ENCODE measurements at places on chromosomes 11 and 22.

DNA sequence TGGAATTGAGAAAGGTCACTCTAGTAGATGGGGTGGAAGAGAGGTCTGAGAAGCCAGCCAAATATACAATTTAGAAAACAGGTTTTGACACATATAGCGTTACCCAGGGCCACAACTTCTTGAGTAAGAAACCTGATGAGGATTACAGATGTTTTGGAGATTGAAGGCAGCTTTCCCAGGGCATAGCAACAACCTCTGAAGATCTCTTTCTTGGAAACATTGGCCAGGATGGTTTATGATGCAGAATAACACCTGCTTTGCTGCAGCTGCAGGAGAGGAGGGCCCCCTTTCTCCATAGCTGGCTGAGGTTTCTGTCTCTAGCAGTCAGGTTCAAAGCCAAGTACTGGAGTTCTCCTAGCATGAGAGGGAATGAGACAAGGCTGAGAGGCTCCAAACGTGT, 75.1 kb upstream of the NUP50 start:
- no peaks in the 10 kb centered on the region for H3K27me3 ChIP-seq
- H3K4me1 ChIP-seq, result peaks cover 15% of the 10 kb centered on the region
- H3K4me3 ChIP-seq, result no peak overlapping the region
- DNase-seq, result no peak

GRCh38 chr11:134905517-134905916, 493.5 kb upstream of the B3GAT1 start:
- H3K36me3 ChIP-seq, result no peaks in the 10 kb centered on the region
- no peak for DNase-seq
- H3K27me3 ChIP-seq, result no peaks in the 10 kb centered on the region
- no peak overlapping the region for H3K4me3 ChIP-seq
- no peak overlapping the region for H3K27ac ChIP-seq

DNA sequence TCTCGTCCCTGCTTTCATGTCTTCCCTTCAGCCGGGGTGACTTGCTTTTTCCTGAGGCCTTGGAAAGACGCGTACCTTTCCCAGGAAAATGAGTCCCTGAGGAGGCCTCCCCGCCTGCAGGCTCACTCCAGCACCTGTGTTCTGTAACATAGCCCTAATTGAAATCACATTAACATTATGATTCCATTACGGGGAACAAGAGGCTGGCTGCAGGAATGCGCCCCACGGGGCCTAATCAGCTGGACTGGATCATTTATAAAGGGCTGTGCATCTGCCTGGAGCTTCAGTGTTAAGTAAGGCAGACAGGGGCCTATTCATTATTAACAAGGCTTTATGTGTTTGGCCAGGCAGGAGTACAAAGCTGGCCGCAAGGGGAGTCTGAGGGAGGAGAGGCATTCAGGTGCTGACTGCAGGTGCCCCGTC, 41.9 kb upstream of the TSPAN18 start:
- no peaks in the 10 kb centered on the region for H3K4me1 ChIP-seq
- no peaks in the 10 kb centered on the region for H3K27me3 ChIP-seq
- no peak overlapping the region for H3K4me3 ChIP-seq
- no peak for DNase-seq

DNA sequence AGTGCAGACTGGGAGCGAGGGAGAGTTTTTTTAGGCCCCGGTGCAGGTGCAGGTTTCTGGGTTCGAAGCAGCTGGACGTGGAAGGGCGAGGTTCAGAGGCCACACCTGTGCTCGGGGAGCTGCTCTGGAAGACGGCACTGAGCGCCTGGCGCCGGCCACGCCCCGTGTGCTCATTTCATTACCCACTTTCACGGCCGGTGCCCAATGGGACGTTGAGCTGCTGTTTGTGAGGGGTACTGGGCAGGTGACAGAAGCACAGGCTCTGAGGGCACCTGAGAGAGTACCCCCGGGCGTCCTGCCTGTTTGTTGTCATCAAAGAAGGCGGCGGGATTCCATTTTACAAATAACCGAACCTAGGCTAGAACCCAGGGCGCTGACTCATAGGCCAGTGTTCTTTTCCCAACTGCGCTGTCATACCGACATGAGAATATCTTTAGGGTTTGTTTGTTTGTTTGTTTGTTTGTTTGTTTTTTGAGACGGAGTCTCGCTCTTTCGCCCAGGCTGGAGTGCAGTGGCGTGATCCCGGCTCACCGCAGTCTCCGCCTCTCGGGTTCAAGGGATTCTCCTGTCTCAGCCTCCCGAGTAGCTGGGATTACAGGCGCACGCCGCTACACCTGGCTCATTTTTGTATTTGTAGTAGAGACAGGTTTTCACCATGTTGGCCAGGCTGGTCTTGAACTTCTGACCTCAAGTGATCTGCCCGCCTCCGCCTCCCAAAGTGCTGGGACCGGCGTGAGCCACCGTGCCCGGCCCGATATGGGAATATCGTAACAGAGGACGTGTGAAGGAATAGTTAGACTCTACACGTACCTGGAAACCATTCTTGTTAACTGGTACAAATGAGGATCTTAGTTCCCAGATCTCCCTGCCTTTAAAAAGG, 16.6 kb upstream of the SPTBN2 start:
- peaks cover 14% of the 10 kb centered on the region for H3K4me1 ChIP-seq
- DNase-seq, result peak; percentile 74
- H3K27ac ChIP-seq, result peak overlapping the region; percentile 69
- peak overlapping the region; percentile 84 for H3K4me3 ChIP-seq
- no peaks in the 10 kb centered on the region for H3K27me3 ChIP-seq

- no peak for DNase-seq
- no peaks in the 10 kb centered on the region for H3K36me3 ChIP-seq
- H3K4me3 ChIP-seq, result no peak overlapping the region
- H3K27me3 ChIP-seq, result no peaks in the 10 kb centered on the region
- peaks cover 7% of the 10 kb centered on the region for H3K4me1 ChIP-seq
- H3K27ac ChIP-seq, result no peak overlapping the region
Observed at GRCh38 chr11:57446055-57446454, 14.3 kb upstream of the RTN4RL2 start.

- no peaks in the 10 kb centered on the region for H3K4me1 ChIP-seq
- no peak for DNase-seq
- H3K27ac ChIP-seq, result no peak overlapping the region
- H3K4me3 ChIP-seq, result no peak overlapping the region
- H3K27me3 ChIP-seq, result no peaks in the 10 kb centered on the region
Observed at GRCh38 chr22:30408388-30409102, 11.7 kb downstream of the SEC14L2 start.

DNA sequence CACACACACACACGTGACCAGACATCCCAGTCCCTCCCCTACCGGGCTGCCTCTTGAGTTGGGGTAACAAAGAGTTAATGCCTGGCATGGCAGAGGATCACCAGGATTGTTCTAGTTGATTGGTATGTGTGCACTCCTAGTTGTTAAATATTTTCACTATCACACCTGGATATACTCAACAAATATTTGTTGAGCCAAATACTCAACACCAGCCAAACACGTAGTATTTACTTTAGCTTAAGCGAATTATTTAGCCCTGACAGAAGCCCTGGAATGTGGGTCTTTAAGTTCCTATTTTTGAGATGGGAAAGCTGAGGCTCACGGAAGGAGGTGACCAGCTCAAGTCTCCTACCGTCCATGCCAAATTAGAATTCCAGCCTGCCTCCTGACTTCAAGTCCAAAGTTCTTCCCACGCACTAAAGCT, 10.5 kb downstream of the CD3E start:
- peaks cover 80% of the 10 kb centered on the region for H3K4me1 ChIP-seq
- H3K27me3 ChIP-seq, result no peaks in the 10 kb centered on the region
- H3K36me3 ChIP-seq, result no peaks in the 10 kb centered on the region
- DNase-seq, result peak; percentile 93
- H3K4me3 ChIP-seq, result peak overlapping the region; percentile 26

GRCh38 chr22:29784451-29785361, 17.5 kb downstream of the UQCR10 start:
- H3K36me3 ChIP-seq, result no peaks in the 10 kb centered on the region
- H3K27me3 ChIP-seq, result no peaks in the 10 kb centered on the region
- H3K4me1 ChIP-seq, result peaks cover 28% of the 10 kb centered on the region
- no peak overlapping the region for H3K27ac ChIP-seq

DNA sequence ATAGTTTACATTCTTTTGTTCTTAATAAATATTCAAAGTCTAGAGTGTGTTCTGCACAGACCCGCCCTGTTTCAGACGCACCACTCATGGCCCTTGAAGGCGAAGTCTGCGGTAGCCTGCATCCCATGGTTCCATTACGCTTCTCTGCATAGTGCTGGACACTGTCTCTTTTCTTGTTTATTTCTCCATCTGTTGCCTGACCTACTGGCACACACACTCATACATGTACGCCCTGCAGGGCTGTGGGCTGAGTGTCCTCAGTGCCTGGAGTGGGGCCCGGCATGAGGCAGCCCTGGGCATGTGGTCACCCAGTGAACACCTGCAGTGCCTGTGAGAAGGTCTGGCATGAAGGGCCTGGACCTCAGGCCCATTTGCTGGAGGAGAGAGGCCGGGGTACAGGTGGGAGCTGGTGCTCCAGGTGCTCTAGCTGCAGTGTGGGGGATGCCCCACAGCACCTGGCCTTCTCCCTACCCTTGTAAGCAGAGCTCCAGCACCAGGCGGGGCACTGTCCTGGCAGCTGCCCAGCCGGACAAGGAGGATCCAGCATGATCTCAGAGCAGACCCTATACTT, 404.1 kb downstream of the TBC1D22A start:
- peak; percentile 12 for DNase-seq
- H3K27ac ChIP-seq, result no peak overlapping the region
- no peaks in the 10 kb centered on the region for H3K4me1 ChIP-seq

- no peaks in the 10 kb centered on the region for H3K36me3 ChIP-seq
- H3K27me3 ChIP-seq, result no peaks in the 10 kb centered on the region
- H3K4me1 ChIP-seq, result no peaks in the 10 kb centered on the region
Observed at GRCh38 chr11:132632641-132633124, 899.6 kb downstream of the OPCML start.

- H3K4me1 ChIP-seq, result no peaks in the 10 kb centered on the region
- peak; percentile 84 for DNase-seq
- H3K27ac ChIP-seq, result no peak overlapping the region
- H3K36me3 ChIP-seq, result no peaks in the 10 kb centered on the region
- 0 out of 2 replicates have a peak, but pooled peaks cover 2% of the 10 kb centered on the region for H3K27me3 ChIP-seq
Observed at GRCh38 chr11:125923012-125923579, 18.8 kb downstream of the DDX25 start.

DNA sequence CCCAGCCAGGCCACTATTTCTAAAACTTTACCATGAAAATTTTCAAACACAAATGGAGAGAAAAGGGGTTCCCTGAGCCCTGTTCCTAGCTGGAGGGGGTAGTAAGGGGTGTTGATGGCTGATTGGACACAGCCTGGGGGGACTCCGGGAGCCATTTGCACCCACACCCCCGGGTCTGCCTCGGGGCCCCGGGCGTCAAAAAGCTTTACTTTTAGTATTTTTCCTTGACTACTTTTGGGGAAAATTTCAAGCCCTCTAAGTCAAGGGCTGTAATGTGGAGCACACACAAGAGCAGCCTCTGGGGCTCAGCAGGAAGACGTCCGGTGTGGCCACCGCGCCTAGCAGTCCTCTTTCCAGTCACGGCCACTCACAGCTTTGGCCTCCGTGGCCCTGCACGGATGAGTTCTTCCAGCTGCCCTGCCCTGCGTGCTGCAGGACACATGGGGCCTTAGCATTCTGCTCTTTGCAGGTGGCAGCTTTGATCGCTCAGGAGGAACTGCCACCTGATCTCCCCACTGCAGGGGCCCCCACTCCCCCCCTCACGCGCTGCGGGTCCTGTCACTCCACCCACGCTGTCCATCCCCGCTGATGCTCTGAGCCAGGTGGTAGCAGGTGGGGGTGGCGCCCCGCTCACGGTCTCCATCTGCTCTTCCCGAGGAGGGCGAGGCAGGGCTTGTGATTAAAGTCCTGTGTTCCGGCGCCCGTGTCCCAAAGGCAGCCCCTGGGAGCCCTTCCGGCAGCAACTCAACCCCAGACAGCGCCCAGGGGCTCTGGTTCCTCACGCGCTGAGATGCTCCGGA, 14.4 kb downstream of the RNH1 start:
- no peaks in the 10 kb centered on the region for H3K27me3 ChIP-seq
- H3K36me3 ChIP-seq, result peaks cover 4% of the 10 kb centered on the region
- no peak overlapping the region for H3K4me3 ChIP-seq
- no peak for DNase-seq

- no peak overlapping the region for H3K27ac ChIP-seq
- no peaks in the 10 kb centered on the region for H3K4me1 ChIP-seq
- H3K36me3 ChIP-seq, result no peaks in the 10 kb centered on the region
- DNase-seq, result peak; percentile 55
- no peaks in the 10 kb centered on the region for H3K27me3 ChIP-seq
Observed at GRCh38 chr11:123419731-123420452, 10.2 kb upstream of the GRAMD1B start.

- H3K27me3 ChIP-seq, result no peaks in the 10 kb centered on the region
- no peaks in the 10 kb centered on the region for H3K4me1 ChIP-seq
- H3K27ac ChIP-seq, result no peak overlapping the region
- peak; percentile 61 for DNase-seq
Observed at GRCh38 chr22:22720201-22720723, 75.8 kb downstream of the GGTLC2 start.

DNA sequence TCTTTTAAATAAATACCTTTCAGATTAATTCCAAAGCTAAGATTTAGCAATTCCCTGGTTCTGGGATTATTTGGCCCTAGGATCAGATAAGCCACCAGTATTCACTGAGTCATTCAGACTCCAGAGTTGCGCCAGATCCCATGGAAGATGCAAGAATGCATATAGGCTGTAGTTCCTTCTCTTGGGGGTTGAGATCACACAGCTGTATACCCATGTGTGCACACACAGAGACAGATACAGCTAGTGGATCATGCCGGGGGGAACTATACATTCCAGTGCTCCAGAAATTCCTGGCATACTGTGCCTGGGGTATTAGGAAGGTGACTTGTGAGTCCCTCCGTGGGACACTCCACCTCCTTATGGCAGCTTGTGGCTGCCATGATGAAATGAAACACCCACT, 75.4 kb downstream of the ZBTB16 start:
- no peaks in the 10 kb centered on the region for H3K27me3 ChIP-seq
- H3K4me1 ChIP-seq, result peaks cover 12% of the 10 kb centered on the region
- no peaks in the 10 kb centered on the region for H3K36me3 ChIP-seq
- H3K4me3 ChIP-seq, result no peak overlapping the region

DNA sequence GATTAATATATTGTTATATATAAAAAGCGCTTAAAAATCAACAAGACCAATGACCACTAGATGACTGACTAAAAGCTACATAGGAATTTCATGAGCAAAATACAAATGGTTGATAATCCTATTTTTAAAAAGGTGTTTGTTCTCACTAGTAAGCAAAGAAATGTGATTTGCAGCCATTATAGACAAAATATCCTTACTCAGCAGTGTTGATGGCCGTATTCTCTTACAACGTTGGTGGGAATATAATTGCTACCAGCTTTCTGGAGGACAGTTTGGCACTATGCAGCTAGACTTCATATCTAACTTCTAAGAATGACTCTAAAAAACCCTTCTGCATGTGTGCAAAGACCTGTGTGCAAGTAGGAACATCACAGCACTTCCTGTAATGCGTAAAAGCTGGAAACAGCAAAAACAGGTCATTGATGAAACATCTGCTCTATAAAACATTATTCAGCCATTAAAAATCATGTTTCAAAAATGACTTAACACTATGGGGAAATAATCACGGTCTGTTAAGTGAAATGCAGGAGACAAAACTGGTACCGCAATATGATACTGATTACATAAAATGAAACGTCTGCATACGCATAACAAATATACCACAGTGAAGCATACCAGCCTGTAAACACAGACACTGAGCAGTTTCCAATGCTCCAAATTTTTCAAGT, 70.1 kb upstream of the LINC01488 start:
- H3K27ac ChIP-seq, result no peak overlapping the region
- no peaks in the 10 kb centered on the region for H3K4me1 ChIP-seq
- no peaks in the 10 kb centered on the region for H3K36me3 ChIP-seq
- no peaks in the 10 kb centered on the region for H3K27me3 ChIP-seq
- H3K4me3 ChIP-seq, result no peak overlapping the region
- DNase-seq, result no peak

GRCh38 chr11:36240173-36240572, 49.1 kb downstream of the COMMD9 start:
- DNase-seq, result no peak
- no peaks in the 10 kb centered on the region for H3K4me1 ChIP-seq
- H3K27ac ChIP-seq, result no peak overlapping the region
